ENCODE measurements at places on chromosomes 5 and 9. TPM values are rescaled to one million over a fixed set of nuclear protein-coding genes. Genes with fewer than 3 reads are reported as not detected.
A peak's percentile ranks its signal among the peaks of the same experiment; 100 is the strongest.

Gene SLC34A3
- not detected for total RNA-seq

DNA sequence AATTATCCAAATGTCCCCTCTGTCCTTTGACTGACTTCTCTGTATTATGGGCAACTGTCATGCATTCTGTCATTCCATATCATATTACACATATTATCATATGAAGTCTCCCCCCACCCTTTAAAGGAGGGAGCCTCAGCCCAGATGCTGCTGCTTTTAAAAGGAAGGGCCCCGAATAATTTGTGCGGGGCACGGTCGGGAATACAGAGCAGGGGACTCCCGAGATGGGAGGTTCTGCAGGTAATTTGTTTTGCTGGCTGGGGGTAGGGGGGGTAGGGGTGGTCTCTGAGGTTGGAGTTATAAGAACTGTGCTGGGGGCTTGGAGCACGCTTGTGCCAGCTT, 10.1 kb upstream of the LHX2 start:
- H3K36me3 ChIP-seq = no peaks in the 10 kb centered on the region
- H3K4me1 ChIP-seq = no peaks in the 10 kb centered on the region
- H3K27me3 ChIP-seq = peaks cover 94% of the 10 kb centered on the region

Gene TERT
- total RNA-seq = not detected

Gene KIAA0825
- total RNA-seq = 3.9 TPM

DNA sequence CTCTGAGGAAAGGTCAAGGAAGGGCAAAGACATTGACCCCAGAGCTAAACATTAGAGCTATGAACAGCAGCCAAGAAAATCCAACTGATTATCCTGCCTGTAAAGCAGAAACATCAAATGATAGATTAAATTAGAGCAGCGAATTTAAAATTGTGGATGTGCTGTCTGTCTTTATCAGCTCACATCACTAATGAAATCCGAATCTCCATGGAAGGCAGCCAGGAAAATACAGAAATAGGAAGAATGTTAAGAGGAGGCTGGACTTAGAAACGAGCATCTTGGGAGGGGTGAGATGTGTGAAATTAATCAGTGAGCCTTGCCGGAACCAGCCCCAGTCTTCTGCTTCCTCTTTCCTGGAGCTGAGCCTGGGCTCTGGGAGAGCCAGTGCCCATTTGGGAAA, 191.0 kb downstream of the PJA2 start:
- H3K36me3 ChIP-seq = no peaks in the 10 kb centered on the region
- no peaks in the 10 kb centered on the region for H3K4me1 ChIP-seq
- no peak for DNase-seq
- H3K27me3 ChIP-seq = peaks cover 3% of the 10 kb centered on the region
- no peak overlapping the region for H3K4me3 ChIP-seq
- H3K27ac ChIP-seq = no peak overlapping the region

DNA sequence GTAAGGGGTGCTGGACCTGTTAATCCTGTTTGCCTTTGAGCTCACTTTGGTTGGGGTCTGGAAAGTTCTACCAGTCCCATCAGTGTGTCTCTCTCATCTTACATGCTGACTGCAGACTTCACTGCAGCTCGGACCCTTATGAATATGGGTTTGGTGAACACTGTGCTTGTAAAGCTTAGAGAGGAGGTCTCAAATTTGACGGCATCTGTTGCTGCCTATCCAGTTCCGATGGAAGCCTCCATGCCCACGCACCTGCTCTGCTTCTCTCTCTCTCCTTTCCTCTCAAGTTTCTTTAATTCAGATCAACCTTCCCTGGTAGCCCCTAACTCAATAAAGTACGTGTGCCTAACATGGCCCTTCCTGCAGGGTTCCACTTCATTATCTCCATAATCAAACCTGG, 217.9 kb downstream of the HSPA4 start:
- no peaks in the 10 kb centered on the region for H3K36me3 ChIP-seq
- H3K27me3 ChIP-seq = peaks cover 43% of the 10 kb centered on the region
- H3K4me3 ChIP-seq = no peak overlapping the region
- no peak overlapping the region for H3K27ac ChIP-seq

GRCh38 chr5:111596705-111597104, 84.4 kb upstream of the STARD4 start:
- H3K4me3 ChIP-seq = no peak overlapping the region
- no peaks in the 10 kb centered on the region for H3K4me1 ChIP-seq
- no peak overlapping the region for H3K27ac ChIP-seq
- no peak for DNase-seq
- H3K36me3 ChIP-seq = no peaks in the 10 kb centered on the region

Gene PDLIM4
- total RNA-seq = 97.5 TPM

- H3K4me1 ChIP-seq = no peaks in the 10 kb centered on the region
- H3K4me3 ChIP-seq = no peak overlapping the region
- DNase-seq = no peak
- H3K36me3 ChIP-seq = no peaks in the 10 kb centered on the region
Measured at GRCh38 chr5:178476531-178476930, 113.7 kb downstream of the COL23A1 start.

GRCh38 chr5:100434815-100435214, 100.4 kb upstream of the FAM174A start:
- H3K27ac ChIP-seq = no peak overlapping the region
- H3K27me3 ChIP-seq = no peaks in the 10 kb centered on the region
- no peak overlapping the region for H3K4me3 ChIP-seq
- no peaks in the 10 kb centered on the region for H3K4me1 ChIP-seq
- DNase-seq = no peak

Gene ARL14EPL
- total RNA-seq = not detected

GRCh38 chr5:41985945-41986695, 61.0 kb downstream of the FBXO4 start:
- H3K4me3 ChIP-seq = no peak overlapping the region
- H3K4me1 ChIP-seq = no peaks in the 10 kb centered on the region
- H3K27me3 ChIP-seq = no peaks in the 10 kb centered on the region
- H3K27ac ChIP-seq = no peak overlapping the region

DNA sequence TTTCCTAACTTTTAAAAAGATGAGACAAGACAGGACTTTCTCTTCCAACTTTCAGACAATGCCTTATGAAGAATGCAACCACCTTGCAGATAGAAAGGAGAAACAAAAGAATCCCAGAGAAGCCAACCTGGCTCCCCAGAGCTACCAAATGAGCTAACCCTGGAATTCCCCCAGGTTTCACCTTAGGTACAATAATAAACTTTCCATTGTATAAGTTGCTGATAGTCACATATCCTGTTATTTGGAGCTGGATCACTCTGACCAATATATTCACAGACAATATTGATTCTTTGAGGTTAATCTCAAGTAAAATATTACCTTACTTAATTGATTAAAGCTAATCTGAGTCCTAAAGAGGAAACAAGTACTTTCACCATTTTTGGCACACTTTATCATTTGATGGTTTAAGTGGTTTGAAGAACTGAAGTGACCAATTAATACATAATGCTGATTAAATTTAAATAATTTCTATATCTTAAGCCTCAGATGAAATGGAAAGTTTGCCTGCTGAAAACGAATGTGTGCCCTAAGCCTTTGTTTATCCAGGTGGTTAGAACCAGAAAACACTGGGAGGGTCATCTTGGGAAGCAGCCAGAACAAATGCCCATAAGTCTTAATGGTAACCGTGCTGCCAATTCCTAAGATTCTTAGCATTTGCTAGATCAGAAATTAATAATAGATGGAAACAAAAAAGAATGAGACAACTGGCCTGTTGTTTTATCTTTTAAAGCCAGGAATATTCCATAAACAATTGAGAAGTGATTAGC, 159.6 kb upstream of the SLC12A2 start:
- no peaks in the 10 kb centered on the region for H3K27me3 ChIP-seq
- H3K4me3 ChIP-seq = no peak overlapping the region
- H3K27ac ChIP-seq = no peak overlapping the region
- H3K36me3 ChIP-seq = no peaks in the 10 kb centered on the region

DNA sequence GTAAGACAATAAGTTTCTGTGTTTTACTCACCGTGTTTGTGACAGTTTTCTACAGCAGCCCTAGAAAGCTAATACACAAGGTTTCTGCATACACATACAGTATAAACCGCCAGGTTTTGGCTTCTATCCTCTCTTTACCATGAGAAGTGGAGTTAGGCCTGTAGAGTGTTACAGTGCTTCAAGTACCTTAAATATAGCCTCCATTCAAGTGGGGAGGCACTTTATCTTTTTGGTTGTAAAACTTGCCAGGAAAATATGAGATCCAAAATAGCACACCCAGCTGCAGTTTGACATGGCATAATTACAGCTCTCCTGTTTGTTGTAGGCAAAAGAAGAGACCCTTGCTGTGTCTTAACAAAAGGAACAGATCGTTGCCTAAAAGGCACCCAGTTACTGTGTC, 90.3 kb upstream of the PTPN3 start:
- no peaks in the 10 kb centered on the region for H3K4me1 ChIP-seq
- peaks cover 40% of the 10 kb centered on the region for H3K27me3 ChIP-seq
- no peak overlapping the region for H3K27ac ChIP-seq

DNA sequence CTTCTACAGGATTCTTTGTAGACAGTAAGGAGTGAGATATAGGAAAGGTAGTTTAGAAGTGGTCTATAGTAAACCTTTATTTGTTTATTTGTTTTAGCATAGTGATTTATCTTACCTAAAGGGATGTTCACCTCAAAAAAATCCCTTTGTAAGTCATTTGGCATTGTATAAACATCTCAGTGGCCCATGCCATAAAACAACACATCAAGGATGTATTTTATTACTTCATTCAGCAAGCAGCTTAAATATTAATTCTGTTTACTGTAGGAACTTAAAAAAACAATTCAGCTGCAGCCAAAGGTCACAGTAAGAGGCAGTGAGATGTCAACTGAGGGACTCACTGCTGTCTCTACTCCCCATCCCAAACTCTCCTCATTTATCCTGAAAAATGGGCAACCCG, 452.7 kb downstream of the HINT1 start:
- no peaks in the 10 kb centered on the region for H3K27me3 ChIP-seq
- H3K27ac ChIP-seq = no peak overlapping the region
- H3K4me1 ChIP-seq = no peaks in the 10 kb centered on the region

DNA sequence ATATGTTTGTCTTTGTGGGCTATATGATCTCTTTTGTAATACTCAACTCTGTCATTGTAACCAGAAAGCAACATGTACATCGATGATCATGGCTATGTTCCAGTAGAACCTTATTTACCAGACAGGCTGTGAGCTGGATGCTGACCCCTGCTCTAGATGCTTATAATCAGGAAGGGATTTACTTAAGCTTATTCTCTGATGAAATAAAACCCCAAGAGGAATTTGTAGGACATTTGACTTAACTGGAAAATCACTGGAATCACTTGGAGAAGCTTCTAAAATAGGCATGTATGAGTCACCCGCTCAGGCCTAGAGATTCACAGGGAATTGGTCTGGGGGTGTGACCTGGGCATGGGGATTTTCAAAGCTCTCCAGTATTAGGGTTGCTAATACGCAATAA, 285.8 kb upstream of the ZNF608 start:
- H3K4me1 ChIP-seq = no peaks in the 10 kb centered on the region
- no peak overlapping the region for H3K4me3 ChIP-seq
- no peak overlapping the region for H3K27ac ChIP-seq
- peak; percentile 42 for DNase-seq

Gene PKD2L2
- total RNA-seq = not detected

GRCh38 chr9:120336021-120336752, 243.8 kb downstream of the CDK5RAP2 start:
- H3K27me3 ChIP-seq = peaks cover 5% of the 10 kb centered on the region
- H3K36me3 ChIP-seq = no peaks in the 10 kb centered on the region
- H3K4me3 ChIP-seq = no peak overlapping the region
- no peak overlapping the region for H3K27ac ChIP-seq
- peak; percentile 7 for DNase-seq

- no peaks in the 10 kb centered on the region for H3K36me3 ChIP-seq
- no peak overlapping the region for H3K4me3 ChIP-seq
- no peak overlapping the region for H3K27ac ChIP-seq
Measured at GRCh38 chr9:133614056-133614455, 4.9 kb upstream of the FAM163B start.

DNA sequence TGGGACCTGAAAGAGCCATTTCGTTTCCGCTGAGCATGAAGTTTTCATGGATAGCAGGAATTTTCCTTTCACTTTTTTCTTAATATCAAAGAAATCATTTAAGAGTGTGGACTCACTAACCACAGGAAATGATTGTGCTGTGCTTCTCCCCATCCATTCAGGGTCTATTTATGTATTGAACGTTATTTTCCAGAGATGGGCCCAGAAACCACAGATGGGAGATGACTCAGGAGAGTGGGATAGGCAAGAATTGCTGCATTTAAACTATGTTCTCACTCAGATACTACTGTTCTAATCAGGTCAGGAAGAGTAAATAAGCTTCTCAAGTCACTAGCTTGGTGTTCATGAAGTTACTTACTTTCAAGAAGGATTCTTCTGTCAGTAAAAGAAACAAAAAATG, 763.8 kb downstream of the DTWD2 start:
- no peaks in the 10 kb centered on the region for H3K27me3 ChIP-seq
- H3K4me3 ChIP-seq = no peak overlapping the region
- peak; percentile 13 for DNase-seq
- no peaks in the 10 kb centered on the region for H3K4me1 ChIP-seq
- H3K27ac ChIP-seq = no peak overlapping the region
- no peaks in the 10 kb centered on the region for H3K36me3 ChIP-seq

Gene PCDHA9
- under 0.01 TPM for total RNA-seq

GRCh38 chr9:114777821-114778609, 27.8 kb downstream of the TNFSF15 start:
- H3K36me3 ChIP-seq = no peaks in the 10 kb centered on the region
- H3K4me1 ChIP-seq = no peaks in the 10 kb centered on the region
- peaks cover 53% of the 10 kb centered on the region for H3K27me3 ChIP-seq
- DNase-seq = no peak
- no peak overlapping the region for H3K27ac ChIP-seq
- H3K4me3 ChIP-seq = no peak overlapping the region

GRCh38 chr5:123537845-123538244, 25.9 kb downstream of the CSNK1G3 start:
- no peak overlapping the region for H3K4me3 ChIP-seq
- DNase-seq = no peak
- H3K27me3 ChIP-seq = no peaks in the 10 kb centered on the region
- no peaks in the 10 kb centered on the region for H3K4me1 ChIP-seq
- H3K36me3 ChIP-seq = no peaks in the 10 kb centered on the region

DNA sequence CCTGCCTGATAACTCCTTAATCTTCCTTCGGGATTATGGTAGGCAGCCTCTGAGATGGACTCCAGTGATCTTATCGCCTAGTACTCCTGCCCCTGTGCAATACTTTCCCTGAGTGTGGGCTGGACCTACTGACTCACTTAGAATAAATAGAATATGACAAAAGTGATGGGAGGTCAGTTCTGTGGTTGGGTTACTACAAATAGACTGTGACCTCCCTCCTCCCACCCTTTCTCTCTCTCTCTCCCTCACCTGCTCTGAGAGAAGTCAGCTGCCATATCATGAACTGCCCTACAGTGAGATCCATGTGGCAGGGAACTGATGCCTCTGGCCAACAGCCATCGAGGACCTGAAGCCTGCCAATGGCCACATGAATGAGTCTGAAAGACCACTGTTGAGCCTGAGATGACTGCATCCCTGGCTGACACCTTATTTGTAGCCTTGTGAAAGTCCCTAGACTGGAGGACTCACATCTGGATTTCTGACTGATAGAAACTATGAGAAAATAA, 31.7 kb downstream of the NRG2 start:
- no peaks in the 10 kb centered on the region for H3K4me1 ChIP-seq
- peak; percentile 1 for DNase-seq
- no peak overlapping the region for H3K27ac ChIP-seq
- peaks cover 26% of the 10 kb centered on the region for H3K27me3 ChIP-seq
- no peaks in the 10 kb centered on the region for H3K36me3 ChIP-seq
